Hair follicular keratinocyte (primary cell): ENCODE measurements at places on chromosomes 12 and 14. TPM values are rescaled to one million over a fixed set of nuclear protein-coding genes. Genes with fewer than 3 reads are reported as not detected.

The SINHCAF gene
- 60.4 and 67.7 TPM in 2 replicates for total RNA-seq

The CPSF6 gene
- 23.6 and 31.1 TPM in 2 replicates for total RNA-seq

The LRRK2 gene
- total RNA-seq, result 0.38 and 0.39 TPM in 2 replicates

The SERPINA1 gene
- total RNA-seq, result 2.8 and 18.9 TPM in 2 replicates

The KRT86 gene
- total RNA-seq, result 0.08 TPM in 1 of 2 replicates, not detected in the other

The TXNDC16 gene
- 2.2 and 2.7 TPM in 2 replicates for total RNA-seq

The ANO2 gene
- not detected in 2 replicates for total RNA-seq

The TAS2R19 gene
- total RNA-seq, result 0.39 TPM in 1 of 2 replicates, not detected in the other

The PMCH gene
- not detected in 2 replicates for total RNA-seq

The GPD1 gene
- 0.08 and 0.39 TPM in 2 replicates for total RNA-seq

The KLHL33 gene
- not detected in 2 replicates for total RNA-seq

The DIO3 gene
- total RNA-seq, result not detected in 2 replicates

The ABCC9 gene
- total RNA-seq, result 0.42 TPM in 1 of 2 replicates, not detected in the other
